ENCODE measurements at places on chromosomes 6 and 20. TPM values are rescaled to one million over a fixed set of nuclear protein-coding genes. Genes with fewer than 3 reads are reported as not detected.
A peak's percentile ranks its signal among the peaks of the same experiment; 100 is the strongest.

- no peak for DNase-seq
Observed at GRCh38 chr6:153449279-153449678, 318.2 kb upstream of the RGS17 start.

The HACE1 gene
- 11.0 TPM for total RNA-seq

- DNase-seq: no peak
Observed at GRCh38 chr20:9368893-9369292, 145.5 kb upstream of the LAMP5 start.

- no peak for DNase-seq
Observed at GRCh38 chr20:37876863-37877262, 26.1 kb upstream of the VSTM2L start.

The RAB44 gene
- 0.77 TPM for total RNA-seq

GRCh38 chr6:52550014-52550575 is 26.8 kb downstream of the TRAM2 start:
- DNase-seq: no peak

DNA sequence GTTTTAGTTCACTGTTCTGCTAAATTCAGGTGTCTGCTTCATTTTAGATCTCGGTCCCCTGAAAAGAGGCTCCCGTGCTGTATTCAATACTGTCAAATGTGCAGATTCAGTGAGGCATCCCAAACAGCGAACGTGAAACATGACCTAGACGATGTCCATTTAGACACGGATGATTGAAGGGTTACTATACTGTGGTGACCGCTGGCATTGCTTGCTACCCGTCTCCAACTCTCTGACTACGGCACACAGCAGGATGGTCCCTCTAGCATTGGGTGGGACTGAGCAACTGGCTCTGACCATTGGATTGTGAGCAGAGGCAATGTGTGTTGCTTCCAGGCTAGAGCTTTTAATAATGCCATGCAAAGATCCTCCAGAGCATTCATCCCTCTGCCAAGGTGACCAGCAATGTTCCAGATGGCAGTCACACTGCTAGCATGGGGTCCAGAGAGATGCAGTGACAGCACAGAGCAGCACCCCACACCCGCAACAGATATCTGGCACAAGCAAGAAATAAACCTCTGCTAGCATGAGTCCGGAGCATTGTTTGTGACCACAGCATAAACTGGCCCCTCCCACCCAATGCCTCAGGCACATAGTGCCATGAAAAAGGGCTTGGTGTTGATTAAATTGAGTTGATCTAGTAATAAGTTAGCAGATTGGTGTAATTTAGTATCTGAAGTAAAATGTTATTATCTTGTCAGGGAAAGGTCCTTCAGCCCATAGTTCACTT is 9.0 kb downstream of the METTL24 start:
- no peak for DNase-seq

The SIM1 gene
- total RNA-seq: not detected

DNA sequence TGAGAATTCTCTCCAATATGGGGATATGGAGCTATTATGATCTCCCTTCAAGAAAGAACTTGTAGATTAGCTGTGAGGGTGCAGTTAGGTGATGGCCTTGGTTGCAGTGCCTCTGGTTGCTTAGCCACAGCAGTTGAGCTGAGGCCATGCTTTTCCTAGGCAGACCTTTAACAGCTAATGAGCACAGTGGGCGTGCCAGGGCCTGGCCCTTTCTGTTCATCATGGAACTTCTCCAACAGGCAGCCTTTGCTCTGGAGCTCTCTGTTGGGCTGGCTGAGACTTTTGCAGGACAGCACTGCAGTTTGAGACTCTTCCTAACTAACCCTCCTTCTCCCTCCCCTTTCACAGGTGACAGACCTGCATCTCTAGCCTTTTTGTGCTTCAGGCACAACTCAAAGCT is 39.7 kb upstream of the TMEM170B start:
- DNase-seq: no peak

The EYA2 gene
- not detected for total RNA-seq

GRCh38 chr6:53244958-53245357 is 96.3 kb upstream of the GCM1 start:
- DNase-seq: no peak

The SIRPA gene
- 2.6 TPM for total RNA-seq

DNA sequence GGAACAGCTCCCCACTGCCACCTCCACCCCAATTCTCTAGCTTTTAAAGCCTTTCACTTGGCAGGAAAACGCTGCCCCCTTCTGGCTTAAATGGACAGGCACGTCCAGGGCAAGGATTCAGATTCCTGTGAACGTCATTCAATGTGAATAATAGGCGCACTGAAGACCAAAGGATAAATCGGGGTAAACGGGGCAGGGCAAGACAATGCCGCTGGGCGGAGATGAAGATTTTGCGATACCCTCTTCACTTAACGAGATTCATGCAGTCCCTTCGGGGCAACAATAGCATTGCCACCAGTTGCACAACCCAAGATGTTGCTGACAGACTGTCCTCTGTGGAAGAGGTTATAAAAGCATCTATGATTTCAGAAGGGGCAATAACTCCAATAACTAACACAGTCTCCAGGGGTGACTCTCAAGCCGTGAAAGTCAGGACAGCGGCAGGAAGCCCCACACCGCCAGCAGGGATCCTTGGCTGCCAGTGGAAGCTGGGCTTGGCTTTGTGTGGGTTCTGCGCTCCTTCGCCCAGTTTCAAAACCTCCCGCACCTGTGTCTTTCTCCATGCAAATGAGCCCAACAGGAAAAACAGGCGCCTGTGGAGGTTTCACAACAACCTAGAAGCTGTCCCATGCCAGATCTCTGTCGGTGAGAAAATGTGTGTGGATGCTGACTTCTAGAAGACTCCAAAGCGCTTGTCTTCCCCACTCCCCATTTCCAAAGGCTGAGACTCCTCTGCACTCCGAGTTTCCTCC is 291.8 kb downstream of the BMP7 start:
- no peak for DNase-seq

DNA sequence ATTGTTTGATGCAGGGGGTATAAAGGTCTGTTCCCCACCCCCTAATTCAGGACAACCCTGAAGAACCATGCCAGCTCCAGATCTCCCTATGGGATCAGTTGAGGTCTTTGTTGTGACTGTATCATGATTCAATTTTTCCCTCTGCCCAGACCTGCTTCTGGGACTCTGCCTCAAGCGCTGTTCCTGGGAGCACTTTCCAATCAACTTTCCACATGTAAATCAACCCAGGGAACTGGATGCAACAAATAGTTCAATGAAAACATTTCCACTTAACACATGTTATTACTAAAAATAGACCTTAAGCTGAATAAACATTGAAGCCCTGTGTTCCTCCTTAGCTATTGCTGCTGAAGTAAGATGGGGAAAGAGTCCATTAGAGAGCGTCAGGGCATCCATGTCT is 139.5 kb downstream of the C6orf58 start:
- no peak for DNase-seq

DNA sequence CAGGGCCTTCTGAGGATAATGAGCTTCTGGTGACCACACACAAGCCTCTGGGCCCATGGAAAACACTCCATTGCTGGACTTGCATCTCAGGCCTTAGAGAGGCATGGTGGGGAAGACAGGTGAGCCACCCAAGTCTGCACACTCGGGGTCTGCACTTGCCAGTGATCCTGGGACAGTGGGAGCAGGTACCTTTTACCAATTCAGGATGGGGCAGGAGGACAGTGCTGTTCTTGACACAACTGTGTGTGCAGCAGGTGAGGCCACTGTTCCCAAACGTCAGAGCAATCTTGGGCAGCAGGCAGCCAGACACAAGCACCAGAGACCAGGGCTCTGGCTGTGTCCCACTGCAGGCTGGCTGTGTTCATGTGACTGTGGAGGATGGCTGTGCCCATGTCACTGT is 221.3 kb downstream of the ERMARD start:
- peak; percentile 6 for DNase-seq

DNA sequence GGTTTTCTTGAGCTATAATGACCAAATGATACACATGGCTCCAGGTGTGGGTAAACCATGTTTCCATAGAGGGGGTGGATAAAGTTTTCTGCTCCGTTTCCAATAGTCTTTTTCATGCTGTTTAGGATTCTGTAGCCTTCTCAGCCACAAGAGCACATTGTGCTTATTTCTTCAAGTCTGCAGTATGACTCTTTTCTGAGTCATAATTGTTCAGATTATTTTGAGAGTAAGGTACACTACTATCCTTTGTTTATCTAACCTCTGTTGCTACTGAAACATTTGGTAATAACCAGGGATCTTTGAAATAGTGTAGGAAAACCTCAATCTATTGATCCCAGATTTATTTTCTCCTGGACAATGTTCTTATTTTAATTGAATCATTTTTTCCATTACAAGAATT is 247.9 kb upstream of the BMP2 start:
- DNase-seq: no peak

DNA sequence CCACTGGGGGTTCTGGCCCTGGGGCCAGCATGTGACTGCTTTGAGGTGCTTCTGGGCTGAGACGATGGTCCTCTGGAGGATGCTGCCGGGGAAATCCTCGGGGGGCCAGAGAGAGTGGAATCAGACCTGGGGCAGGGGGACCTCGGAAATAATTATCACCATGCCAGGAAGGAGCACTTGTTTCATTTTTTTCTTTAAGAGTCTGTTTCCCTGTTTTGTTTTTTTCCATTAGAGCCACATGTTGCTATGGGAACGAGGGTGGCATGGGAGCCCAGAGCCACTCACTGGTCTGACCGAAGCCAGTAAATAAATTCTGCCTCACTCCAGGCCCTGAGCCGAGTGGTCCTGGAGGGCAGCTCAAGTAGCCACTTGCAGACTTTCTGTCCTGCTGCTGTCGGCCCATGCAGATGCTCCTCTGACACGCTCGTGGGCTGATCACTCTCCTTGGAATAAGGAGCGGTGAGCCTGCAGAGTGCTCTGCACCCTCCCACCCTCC is 365.1 kb downstream of the ZFAND3 start:
- DNase-seq: no peak

DNA sequence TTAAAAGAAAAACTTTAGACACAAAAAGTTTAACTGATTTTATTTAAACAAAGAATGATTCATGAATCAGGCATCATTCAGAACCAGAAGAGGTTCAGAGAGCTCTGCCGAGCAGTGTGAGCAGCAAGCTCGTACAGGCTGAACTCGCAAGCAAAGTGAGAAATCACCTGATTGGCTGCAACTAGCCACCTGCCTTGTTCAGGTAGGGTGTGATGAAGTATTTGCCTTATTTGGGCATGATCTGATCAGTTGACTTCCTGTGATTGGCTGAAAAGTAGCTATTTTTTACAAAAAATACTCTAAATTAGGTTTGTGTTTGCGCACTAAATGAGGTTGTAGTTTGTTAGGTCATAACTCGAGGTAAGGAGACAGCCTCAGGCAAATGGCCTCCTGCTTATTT is 80.7 kb downstream of the HIVEP1 start:
- DNase-seq: no peak

GRCh38 chr20:32600681-32601237 is 15.6 kb upstream of the NOL4L start:
- DNase-seq: no peak

The IER3 gene
- 11.3 TPM for total RNA-seq

- no peak for DNase-seq
Observed at GRCh38 chr6:35036828-35037663, 104.1 kb downstream of the TCP11 start.

- DNase-seq: no peak
Observed at GRCh38 chr6:137237413-137238170, 18.4 kb upstream of the IFNGR1 start.

The EFHC1 gene
- total RNA-seq: 5.3 TPM

DNA sequence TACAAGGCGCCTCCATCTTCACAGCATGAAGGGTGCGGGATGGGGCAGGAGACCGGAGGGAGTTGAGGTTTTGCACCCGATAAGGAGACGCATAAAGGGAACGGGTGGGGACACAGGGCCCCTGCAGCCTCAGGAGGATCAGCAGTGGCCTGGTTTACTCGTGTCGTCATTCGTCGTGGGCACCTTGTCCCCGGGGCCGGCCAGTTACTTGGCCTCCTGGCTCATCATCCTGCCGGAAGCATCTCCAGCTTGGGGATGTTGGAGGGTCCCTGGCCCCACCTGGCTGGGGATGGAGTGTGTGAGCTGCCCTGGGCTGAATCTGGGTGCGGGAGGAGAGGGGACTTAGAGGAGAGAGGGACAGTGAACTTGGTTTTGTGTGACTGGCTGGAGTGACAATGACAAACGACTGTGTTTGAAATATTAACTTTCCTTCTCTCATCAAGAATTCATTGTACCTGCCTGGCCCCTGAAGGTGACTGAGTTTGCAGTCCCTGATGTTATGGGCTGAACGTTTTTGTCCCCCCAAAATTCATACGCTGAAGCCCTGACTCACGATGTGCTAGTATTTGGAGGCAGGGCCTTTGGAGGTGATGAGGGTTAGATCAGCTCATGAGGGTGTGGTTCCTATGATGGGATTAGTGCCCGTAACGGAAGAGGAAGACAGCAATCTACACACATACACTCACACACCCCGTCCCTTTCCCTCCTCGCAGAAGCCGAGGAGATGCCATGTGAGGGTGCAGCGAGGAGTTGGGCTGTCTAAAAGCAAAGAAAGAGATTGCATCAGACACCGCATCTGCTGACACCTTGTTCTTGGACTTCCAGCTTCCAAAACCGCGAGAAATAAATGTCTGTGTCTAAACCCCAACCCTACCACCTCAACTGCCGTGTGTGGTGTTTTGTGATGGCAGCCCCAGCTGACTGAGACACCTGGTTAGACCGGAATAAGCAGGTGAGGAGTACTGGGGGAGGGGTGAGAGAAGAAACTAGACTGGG is 65.0 kb upstream of the MAP3K4 start:
- DNase-seq: no peak

DNA sequence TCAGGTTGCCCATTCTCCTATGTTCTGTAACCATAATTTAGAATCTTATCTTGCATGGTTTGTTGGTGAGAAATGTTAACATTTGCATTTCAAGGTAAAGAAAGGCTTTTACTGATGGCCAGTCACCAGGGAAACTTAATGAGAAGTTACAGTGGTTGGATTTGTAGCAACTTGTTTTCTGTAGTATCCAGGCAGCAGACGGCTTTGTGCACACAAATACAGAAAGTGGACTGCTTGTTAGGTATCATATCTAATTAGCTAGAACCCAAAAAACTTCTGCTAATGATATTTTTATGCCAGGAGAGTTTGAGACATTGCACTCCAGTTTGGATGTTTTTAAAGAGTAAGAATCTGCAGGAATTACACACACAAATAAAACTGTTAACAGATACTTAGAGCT is 578.0 kb downstream of the DOK5 start:
- DNase-seq: no peak

GRCh38 chr6:23006656-23007055 is 437.3 kb downstream of the HDGFL1 start:
- no peak for DNase-seq

DNA sequence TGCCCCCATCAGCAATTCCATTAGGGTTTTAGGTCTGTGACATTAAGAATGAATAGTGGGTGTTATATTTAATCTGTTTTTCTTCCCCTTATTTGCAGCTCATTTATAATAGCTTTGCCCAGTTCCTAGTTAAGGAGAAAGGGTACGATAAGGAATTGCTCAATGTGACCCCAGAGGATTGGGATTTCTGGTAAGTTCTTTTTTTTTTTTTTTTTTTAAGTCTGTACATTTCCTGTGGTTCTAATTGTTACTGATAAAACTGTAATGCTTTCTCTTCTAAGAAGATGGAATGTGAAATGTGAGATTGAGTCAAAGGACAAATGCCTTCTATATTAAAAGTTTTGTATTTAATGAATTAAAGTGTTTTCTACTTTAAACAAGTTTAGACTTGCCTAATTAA is 5.5 kb downstream of the NT5DC1 start:
- no peak for DNase-seq

- no peak for DNase-seq
Observed at GRCh38 chr6:79789896-79790295, 157.5 kb downstream of the ELOVL4 start.
